ENCODE measurements at places on chromosomes 5 and 9.

DNA sequence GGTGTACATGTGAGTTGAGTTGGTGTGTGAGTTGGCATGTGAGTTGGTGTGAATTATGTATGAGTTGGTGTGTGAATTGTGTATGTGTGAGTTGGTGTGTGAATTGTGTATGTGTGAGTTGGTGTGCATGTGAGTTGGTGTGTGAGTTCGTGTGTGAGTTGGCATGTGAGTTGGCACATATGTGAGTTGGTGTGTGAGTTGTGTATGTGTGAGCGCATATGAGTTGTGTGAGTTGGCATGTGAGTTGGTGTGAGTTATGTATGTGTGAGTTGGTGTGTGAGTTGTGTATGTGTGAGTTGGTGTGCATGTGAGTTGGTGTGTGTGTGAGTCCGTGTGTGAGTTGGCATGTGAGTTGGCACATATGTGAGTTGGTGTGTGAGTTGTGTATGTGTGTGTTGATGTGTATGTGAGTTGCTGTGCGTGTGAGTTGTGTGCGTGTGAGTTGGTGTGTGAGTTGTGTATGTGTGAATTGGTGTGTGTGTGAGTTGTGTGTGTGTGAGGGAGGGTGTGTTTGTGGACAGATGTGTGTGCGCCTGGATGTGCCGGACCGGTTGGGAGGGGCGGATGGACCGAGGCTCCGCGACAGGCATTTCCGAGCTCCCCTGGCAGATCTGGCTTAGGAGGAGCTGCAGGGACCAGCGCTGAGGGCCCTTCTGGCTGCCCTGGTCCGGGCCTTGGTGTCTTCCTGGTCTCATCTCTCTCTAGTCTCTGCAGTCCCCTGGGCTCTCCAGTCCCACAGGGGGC, 162.5 kb upstream of the IER5L start:
- no peak for DNase-seq

GRCh38 chr9:2158111-2158610, 143.0 kb downstream of the SMARCA2 start:
- DNase-seq, result no peak

DNA sequence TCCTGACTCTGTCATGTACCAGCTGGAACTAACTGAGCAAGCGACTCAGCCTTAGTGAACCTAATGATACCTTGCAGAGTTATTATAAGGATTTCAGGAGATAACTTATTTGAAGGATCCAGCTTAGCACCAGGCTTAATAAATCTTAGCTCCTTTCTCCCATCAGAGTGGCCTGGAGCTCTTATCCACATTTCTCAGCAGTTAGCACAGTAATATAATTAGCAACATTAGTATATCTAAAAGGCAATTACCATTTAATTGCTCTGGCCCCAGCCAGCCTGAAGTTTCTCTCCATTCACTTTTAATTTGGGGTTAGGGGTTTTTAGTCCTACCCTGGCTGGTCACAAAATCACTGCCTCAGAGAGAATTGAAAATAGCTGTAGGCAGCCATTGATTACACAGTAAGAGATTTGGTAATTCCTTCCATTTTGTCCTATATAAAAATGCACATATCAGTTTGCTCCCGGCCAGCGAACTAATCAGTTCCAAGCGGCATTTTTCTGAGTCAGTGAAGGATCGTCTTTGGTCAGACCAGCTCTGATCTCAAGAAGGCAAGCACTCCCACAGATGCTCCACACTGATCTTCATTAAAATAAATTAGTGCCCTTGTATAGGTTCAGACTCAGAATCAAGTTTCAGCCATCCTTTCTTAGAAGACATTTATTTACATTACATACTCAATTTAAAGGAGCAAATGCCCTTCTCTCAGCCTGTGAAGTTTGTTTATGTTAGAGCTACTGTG, 56.6 kb downstream of the SNCAIP start:
- DNase-seq, result no peak

DNA sequence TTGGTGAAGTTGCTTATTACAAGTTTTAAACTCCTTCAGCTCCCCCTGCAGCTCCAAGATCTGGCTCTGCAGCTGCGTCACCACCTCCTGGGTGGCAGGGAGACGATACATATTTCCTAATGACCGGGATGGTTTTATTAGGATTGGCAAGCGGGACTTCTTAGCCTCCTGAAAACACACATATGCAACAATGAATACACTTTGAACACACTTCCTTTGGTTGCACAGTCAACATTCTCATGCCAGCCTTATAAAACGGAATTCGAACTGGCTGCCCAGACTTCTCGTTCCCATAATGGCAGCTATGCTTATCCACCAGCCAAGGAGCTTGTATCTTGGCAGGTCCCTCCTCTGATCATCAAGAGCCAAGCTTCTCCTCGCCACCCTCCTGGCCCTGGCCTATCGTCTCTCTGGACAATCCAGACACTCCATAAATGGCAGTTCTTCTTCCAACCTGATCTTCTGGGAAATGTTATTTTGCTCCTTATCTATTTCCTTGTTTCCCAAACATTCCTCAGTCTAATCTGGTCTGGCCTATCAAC, 131.9 kb downstream of the CDK5RAP2 start:
- DNase-seq, result no peak

DNA sequence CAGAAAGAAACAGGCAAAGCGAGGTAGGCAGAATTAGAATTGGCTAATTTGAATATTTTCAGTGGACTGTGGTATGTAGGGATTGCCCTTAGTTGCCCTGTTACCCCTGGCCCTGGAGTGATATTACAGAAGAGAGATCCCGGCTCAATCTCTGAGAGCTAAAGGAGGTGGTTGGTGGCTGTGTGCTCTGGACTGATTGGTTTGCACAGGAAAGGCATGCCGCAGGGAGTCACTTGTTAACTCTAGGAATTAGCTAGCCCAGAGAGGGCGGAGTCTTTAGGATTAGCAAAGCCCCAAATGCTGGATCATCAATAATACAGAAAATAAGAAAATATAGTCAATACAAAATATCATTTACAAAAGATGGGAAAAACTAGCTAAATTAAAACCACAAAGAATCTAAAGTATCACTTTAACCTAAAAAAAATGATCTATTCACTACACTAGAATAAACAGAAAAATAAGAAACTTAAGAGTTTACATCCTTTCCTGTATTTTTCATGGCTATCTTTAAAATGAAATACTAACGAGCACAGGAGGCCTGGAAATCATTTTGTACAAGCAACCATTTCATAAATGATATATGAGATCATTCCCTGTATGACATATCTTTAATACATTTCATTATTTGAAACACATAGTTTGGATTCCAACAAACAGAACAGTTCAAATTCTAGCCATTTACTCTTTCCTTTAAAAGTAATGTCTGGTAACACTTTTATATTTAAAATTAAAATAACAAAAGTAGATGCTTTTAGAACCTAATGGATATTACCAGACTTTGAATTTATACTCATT, 71.1 kb downstream of the GNAQ start:
- DNase-seq, result no peak

DNA sequence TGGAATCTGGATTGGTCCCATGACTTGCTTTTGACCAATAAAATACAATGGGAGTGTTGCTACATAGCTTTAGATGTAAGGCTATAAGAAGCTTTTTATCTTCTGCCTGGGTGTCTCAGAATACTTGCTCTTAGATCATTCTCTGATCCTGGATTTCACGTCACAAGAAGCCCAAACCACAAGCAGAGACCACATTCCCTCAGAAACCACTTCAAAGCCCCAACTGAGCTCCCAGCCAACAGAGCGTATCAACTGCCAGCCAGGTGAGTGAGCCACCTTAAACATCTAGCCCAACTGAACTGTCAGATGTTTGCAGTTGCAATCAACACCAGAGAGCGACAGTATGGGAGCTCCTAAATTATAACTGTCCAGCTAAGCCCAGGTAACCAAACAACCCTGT, 687.1 kb downstream of the TLE1 start:
- DNase-seq, result no peak

DNA sequence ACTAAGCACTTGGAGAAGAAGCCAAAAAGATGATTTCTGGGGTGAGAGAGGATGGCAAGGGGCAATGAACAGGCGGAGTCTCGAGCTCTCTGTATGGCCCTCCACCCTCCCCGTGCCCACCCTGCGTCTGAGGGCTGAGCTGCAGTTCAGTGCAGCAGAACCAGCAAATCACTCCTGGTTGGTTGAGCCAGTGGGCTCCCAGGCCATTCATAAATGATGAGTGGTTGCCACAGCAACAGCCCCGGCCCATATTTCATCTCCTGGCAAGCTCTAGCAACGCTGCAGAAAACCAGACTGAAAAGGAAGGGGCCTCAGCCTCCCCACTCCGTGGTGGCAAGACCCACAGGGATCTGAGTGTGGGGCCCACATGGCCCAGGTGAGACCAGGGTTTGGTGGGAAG, 93.8 kb upstream of the PPP1R26 start:
- DNase-seq, result no peak

GRCh38 chr9:84659313-84659712, 10.2 kb upstream of the NTRK2 start:
- no peak for DNase-seq

- no peak for DNase-seq
Measured at GRCh38 chr5:135337064-135337463, 62.0 kb downstream of the MACROH2A1 start.

DNA sequence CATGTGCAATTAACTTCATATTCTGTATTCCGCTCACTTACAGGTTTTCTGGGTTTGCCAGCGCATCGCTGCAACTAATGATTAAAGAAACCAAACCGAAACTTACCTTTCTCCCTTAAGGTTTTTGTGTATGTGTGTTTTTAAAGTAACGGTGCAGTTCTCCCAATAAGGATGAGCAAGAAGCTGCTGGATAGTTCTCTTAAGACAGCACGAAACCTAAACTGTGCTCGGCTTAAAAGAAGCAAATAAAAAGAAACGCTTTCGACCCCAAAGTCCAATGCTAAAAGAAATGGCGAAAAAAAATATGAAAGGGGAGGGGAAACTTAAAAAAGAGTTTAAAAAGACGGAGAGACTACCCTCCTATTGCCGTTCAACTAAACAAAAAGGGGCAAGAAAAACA, 340 bp downstream of the ELAVL2 start:
- no peak for DNase-seq

GRCh38 chr9:123637945-123638634, 282.1 kb downstream of the CRB2 start:
- no peak for DNase-seq

GRCh38 chr9:110307191-110307590, 30.5 kb downstream of the TXNDC8 start:
- no peak for DNase-seq

DNA sequence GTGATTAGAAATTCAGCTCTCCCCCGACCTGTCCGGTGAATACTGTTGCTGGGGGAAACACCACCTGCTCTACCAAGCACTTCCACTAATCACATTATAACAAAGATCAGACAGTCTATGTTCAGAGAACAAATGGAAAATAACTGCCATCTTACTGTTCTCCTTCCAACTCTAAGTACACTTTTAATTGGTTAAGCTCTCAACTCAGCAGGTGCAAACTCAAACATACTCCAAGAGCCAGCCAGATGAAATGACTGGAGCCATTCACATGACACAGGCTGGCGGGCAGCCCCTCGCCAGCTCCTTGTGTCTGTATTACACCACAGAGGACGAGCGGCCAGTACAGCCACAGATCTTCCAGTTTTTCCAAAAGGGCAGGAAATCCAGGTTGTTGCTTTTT, 16.1 kb downstream of the LIFR start:
- DNase-seq, result no peak

DNA sequence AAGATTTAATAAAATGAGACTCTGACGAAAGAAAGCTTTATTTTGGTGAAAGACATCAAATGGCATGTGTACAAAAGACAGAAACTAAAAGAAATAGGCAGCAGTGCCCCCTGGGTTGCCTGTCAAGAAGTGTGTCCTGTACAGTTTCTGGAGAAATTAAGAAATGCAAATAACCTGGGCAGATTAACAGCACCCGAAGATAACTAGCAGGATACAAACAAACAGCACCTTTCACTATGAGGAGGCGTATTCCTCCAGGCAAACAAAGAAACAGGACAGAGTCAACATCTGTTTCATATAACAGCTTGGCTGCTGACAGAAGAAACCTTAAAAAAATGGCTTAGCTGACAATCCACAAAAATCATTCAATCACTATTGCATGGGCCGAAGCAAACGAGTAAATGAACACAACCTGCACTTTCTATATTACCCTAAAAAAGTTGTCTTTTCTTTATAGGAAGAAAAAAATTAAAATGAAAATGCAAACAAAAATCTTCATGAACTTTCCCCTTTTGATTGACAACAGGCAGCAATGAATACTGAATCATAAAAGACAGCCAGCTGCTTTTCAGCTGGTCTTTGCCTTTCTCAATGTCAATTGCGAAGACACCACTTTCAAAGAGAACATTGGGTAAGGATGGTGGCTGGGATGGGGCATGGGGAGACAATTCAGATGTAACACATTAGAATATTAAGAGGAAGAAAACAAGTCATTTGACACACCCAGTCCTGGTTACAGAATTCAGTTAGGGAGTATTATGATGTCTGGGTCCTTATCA, 162.1 kb downstream of the ARL15 start:
- DNase-seq, result no peak

DNA sequence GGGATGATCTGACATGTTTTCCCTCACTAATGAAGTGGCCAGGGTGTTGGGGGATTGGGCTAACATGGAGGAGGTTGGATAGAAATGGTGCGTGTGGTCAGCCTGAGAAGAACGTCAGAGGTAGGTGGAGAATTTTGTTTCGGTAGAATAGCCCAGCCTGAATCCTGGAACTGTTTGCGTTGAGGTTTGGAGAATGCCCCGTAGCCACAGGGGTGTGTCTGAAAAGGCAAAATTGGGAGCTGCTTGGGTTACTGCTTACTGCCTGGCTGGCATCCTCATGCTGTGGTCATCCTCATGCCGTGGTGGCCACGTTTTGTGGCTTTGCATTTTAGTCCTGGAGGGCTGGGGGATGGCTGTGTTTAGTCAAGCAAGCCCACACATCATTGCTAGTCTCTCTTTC, 236.9 kb downstream of the GOLPH3 start:
- no peak for DNase-seq

GRCh38 chr5:137782984-137783536, 28.9 kb upstream of the HNRNPA0 start:
- DNase-seq, result no peak

GRCh38 chr5:42825422-42826148, 13.9 kb upstream of the SELENOP start:
- DNase-seq, result no peak

GRCh38 chr5:55416306-55416705, 108.5 kb downstream of the MTREX start:
- DNase-seq, result no peak

- no peak for DNase-seq
Measured at GRCh38 chr5:87300176-87300575, 32.5 kb downstream of the RASA1 start.

DNA sequence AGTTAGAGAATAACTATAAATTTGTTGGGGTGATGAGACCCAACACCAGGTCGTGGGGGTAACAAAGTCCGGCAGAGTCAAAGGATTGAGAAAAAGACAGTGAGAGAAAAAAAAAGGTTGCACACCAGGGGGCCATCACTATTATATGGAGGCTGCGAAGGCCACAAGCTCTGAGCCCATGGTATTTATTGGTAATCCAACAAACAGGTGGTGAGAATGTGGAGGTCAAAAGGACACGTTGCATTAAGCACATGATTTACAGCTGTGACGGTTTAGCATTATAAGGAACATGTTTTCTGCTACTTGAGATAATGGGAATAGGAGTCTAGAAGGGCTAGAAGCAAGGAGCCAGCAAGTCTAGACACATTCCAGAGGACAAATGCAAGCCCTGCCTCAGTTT, 2202.2 kb upstream of the C9orf72 start:
- no peak for DNase-seq

GRCh38 chr5:78127875-78128274, 166.6 kb downstream of the AP3B1 start:
- DNase-seq, result no peak

GRCh38 chr9:74643303-74643923, 146.3 kb downstream of the RORB start:
- DNase-seq, result no peak
